ENCODE measurements at places on chromosomes 7 and 10. TPM values are rescaled to one million over a fixed set of nuclear protein-coding genes. Genes with fewer than 3 reads are reported as not detected.

Gene PLAC9
- not detected for total RNA-seq

Gene MBL2
- not detected for total RNA-seq

Gene C10orf62
- not detected for total RNA-seq

Gene GSAP
- total RNA-seq = 1.6 TPM

Gene PON1
- not detected for total RNA-seq

Gene SLC18A3
- total RNA-seq = not detected

Gene CRYGN
- 0.22 TPM for total RNA-seq

Gene SLC29A3
- total RNA-seq = 6.8 TPM

Gene C10orf143
- 3.6 TPM for total RNA-seq

Gene CALHM3
- total RNA-seq = not detected

Gene CCL24
- total RNA-seq = not detected

Gene TACR2
- not detected for total RNA-seq

Gene NEBL
- 0.22 TPM for total RNA-seq

Gene ANXA8L1
- total RNA-seq = not detected

Gene TMEM213
- not detected for total RNA-seq

Gene ST8SIA6
- not detected for total RNA-seq

Gene NEUROG3
- not detected for total RNA-seq

Gene HMX3
- not detected for total RNA-seq

Gene CPA4
- total RNA-seq = not detected

Gene EBF3
- total RNA-seq = not detected

Gene CLCN1
- not detected for total RNA-seq

Gene ZNF33B
- 7.6 TPM for total RNA-seq

Gene HPSE2
- total RNA-seq = not detected

Gene ITGA8
- total RNA-seq = not detected

Gene ZNF853
- total RNA-seq = 0.42 TPM

Gene KCNIP2
- total RNA-seq = 2.5 TPM

Gene INTS15
- 44.6 TPM for total RNA-seq

Data from activated T-helper 1 cell treated with anti-CD3 and anti-CD28 coated beads, Interleukin-12 subunit alpha, Interleukin-12 subunit beta, Interleukin-2, Interleukin-4 antibody, amounts not matched to agents 30 ng/mL and 10 ng/mL and 1 ng/mL, durations not matched to agents 14 hours and 24 hours and 36 hours (primary cell).